Muscle of leg (tissue), 16 donors: ENCODE measurements at places on chromosomes 5 and 9. TPM values are rescaled to one million over a fixed set of nuclear protein-coding genes. Genes with fewer than 3 reads are reported as not detected.
A peak's percentile ranks its signal among the peaks of the same experiment; 100 is the strongest.

The INSL4 gene
- not detected for polyA plus RNA-seq

DNA sequence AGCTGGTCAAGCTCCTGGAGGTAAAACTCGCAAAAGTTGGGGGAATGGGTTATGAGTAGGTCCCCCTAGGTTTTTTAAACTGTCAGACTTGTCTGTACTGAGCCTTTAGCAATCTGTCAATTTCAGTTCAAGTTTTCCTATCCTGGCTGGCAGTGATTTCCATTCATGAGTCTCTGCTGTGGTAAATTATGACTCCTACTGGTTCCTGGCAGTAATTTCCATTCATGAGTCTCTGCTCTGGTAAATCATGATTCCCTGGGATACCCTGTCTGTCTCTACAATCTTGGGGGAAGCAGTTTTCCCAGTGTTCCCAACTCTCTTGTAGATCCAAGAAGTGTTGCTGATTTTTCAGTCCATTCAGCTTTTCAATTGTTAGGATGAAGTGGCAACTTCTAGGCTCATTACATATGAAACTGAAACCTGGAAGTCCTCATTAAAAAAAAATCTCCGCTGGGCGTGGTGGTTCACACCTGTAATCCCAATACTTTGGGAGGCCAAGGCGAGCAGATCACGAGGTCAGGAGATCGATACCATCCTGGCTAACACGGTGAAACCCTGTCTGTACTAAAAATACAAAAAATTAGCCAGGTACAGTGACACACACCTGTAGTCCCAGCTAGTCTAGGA lies 91.3 kb upstream of the GPBP1 start:
- peak; percentile 27 for DNase-seq

GRCh38 chr9:36940881-36941280 lies 93.2 kb downstream of the PAX5 start:
- no peak for DNase-seq

DNA sequence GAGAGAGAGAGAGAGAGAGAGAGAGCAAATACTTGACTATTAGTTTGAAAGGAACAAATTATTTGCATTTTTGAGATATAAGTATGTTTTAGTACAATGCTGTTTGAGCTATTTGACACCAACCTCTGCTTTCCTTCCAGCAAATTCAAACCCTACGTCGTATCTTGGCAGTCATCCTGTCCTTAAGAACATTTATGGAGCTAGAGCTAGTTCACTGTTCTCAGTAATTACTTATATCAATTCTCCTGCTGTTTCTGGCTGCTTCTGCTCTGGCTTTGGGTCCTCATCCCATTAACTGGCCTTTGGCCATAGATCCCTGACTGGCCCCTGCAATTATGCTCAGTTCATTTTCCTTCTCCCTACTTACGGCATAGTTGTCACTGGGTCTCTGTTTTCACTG lies 19.9 kb upstream of the ERAP2 start:
- DNase-seq = peak; percentile 84

The ANXA2R gene
- polyA plus RNA-seq = 0.69 TPM

DNA sequence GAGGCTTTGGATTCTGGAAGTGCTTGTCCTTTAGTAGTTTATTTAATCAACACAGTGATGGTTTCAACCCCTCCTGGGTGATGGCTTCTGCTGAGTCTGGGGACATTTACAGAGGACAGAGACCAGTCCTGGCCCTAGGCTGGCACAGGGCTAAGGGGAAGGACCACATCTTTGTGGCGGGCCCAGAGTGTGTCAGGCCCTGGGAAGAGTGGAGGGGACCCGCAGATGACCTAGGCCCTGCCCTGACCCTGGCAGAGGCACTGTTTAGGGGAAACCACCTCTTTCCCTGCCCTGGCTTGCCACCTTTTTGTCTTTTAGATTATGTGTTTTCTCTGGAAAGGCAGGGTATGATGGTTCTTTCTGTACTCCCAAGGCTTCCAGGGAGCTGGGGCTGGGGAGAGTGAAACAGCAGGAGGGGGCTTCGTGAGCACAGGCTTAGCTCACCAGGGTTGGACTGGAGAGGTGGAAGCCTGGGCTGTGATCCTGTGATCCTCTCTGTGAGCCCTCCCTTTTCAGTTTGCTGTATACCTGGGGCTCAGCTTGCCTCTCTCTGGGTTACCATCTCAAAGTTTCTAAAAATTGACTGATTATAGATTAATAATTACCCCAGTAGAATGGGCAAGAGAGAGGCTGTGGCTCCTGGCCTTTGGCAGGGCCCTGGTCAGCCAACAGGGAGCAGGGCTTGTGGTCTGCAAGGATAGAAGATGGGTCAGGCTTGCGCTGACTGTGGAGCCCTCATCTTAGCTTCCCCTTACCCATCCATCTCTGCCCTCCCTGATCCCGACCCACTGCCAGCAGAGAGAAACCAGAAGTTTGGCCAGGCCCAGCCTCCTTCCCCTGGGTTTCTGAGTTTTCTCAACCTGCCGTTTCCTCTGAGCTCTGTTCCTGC lies 1.7 kb upstream of the SYNPO start:
- DNase-seq = no peak
